Hematopoietic multipotent progenitor cell treated with erythropoietin and hydrocortisone succinate and interleukin-3 and kit ligand, for 17 days (in vitro differentiated cells): ENCODE measurements at places on chromosomes 5 and 9.
A peak's percentile ranks its signal among the peaks of the same experiment; 100 is the strongest.

DNA sequence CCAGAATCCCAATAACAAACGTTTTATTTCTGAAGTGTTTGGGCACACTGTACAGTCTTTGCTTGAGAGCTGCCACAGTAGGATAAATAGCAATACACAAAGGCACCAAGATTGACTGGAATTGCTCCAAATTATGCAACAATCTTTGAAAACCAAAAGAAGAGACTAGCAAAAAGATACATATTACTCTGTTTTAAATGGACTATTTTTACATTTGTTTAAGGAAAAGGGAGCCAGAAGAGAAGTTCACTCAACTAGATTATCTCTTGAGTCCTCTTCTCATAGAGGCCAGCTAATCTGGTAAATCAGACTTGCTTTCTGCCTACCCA lies 385.0 kb upstream of the SLC30A5 start:
- no peak for DNase-seq

GRCh38 chr5:141800617-141801016 lies 77.6 kb downstream of the PCDH1 start:
- DNase-seq = no peak

- no peak for DNase-seq
These were observed 39.2 kb downstream of the IRF1 start for GRCh38 chr5:132451387-132451786.

DNA sequence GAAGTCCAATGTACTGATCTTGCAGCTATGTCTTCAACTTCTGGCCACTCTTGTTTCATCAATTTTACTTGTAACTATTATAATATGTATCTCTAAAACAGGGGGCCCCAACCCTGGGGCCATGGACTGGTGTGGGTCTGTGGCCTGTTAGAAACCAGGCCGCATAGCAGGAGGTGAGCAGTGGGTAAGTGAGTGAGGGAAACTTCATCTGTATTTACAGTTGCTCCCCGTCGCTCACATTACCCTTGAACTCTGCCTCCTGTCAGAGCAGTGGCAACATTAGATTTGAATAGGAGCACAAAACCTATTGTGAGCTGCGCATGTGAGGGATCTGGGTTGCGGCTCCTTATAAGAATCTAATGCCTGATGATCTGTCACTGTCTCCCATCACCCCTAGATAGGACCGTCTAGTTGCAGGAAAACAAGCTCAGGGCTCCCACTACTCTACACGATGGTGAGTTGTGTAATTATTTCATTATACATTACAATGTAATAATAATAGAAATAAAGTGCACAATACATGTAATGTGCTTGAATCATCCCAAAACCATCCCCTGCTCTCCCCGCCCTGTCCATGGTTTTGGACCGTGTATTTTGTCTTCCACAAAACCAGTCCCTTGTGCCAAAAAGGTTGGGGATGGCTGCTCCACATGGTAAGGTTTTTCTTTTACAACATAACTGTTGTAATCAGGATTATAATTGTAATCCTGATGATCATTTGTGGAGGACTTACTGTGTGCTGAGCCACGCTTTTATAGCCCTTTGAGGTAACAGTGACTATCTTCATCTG lies 26.9 kb upstream of the SH3PXD2B start:
- no peak for DNase-seq

DNA sequence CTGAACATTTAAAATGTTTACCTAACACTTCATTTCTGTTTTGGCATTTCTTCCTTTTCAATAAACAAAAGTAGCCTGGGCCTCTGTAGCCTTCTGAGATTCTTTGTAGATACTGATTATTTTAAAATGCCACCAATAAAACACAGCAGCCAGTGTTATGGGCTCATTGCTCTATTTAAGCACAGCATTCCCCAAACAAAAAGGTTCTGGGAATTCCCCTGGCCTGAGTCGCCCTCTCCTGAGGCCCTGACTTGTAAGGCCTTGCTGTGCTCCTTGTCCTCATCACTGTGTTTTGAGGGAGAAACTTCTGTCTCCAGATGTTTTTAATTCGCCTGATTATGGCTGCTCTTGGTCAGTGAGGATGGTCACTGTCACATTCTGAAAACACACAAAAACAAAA lies 33.0 kb upstream of the CTXN3 start:
- DNase-seq = no peak

DNA sequence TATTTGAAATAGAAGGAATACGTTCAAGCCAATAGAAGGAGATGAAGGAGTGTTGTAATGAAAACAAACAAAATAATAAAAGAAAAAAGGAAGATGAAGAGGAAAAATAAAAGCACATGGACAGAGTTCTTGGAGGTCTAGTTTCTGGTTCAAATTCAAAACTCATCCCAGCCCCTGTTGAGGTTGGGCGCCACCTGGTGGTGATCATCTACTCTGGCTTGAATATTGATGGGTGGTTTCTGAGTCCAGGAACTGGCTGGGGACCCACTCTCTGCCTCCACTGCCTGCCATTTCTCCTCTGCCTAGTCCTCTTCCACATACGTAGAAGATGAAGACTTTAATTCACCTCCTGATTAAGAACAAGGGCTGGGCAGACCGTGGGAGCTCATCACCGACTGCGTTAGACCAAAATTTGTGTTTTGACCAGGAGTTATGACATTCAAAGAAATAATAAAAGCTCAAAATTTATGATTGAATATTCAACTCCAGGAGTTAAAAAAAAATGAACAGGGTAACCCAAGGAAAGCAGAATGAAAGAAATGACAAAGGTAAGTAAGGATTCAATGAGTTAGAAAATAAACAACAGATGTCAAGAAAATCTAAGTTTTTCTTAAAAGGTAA lies 99.0 kb upstream of the SLC1A3 start:
- DNase-seq = peak; percentile 70

- DNase-seq = no peak
These were observed 65.6 kb downstream of the ANXA2R start for GRCh38 chr5:42974536-42974935.

GRCh38 chr5:115940080-115940810 lies 22.0 kb upstream of the LVRN start:
- no peak for DNase-seq

- no peak for DNase-seq
These were observed 7.6 kb downstream of the FOXE1 start for GRCh38 chr9:97860451-97861147.

DNA sequence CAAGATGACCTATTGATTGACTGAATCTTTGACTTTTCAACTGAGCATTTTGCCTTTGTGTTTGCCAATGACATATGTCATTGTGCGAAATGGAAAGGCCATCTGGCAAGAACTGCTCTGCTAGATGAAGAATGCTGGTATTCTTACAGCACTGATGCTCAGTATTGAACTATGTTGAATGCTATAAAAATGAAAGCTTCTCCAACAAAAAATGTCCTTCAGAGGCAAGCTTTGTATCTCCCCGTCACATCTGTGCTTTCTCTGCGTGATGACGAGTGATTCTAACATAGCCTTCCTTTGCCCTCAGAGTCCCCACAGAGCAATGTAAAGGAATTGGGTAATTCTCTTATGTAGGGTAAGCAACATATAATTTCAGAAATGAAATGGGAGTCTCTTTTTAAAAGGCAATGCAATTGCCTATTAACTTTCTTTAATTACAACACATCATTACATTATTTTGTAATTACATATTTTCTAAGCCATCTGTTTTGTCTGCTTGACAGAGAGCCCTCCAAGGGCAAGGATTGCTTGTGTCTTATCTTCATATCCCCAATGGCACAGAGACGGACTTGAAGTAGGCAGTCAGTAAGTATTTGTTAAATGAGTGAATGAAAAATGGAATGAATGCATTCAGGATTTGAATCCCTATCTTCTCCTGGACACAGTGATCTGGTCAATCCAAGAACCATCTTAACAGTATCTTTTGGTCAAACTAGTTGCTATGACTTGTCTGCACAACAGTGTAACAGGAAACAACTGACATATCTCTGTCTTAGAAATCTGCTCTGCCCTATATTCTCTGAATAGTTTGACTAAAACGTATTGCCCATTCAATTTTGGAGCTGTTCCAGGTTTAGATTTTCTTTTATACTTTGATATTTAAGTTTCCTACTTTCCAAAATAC lies 46.1 kb downstream of the ENC1 start:
- DNase-seq = no peak

DNA sequence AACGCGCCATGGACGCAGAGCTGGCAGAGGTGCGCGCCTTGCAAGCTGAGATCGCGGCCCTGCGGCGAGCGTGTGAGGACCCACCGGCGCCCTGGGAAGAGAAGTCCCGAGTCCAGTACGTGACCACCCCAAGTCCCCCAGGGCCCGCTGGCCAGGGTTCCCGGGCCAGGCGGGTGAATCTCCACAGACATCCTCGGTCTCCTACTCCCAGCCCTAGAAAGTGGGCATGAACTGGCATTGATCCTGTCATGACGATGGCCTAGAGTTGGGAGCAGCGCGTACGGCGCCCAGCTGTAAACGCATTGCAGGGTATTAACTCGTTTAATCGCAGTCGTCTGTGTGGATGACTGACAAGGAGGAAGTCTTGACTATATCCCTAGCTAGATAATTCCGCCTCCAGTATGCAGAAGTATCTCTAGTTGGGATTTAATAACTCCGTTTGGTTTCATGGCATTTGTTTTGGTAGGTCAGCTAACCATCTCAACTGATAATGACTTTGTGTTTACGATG lies 293 bp downstream of the CENPP start:
- DNase-seq = no peak

DNA sequence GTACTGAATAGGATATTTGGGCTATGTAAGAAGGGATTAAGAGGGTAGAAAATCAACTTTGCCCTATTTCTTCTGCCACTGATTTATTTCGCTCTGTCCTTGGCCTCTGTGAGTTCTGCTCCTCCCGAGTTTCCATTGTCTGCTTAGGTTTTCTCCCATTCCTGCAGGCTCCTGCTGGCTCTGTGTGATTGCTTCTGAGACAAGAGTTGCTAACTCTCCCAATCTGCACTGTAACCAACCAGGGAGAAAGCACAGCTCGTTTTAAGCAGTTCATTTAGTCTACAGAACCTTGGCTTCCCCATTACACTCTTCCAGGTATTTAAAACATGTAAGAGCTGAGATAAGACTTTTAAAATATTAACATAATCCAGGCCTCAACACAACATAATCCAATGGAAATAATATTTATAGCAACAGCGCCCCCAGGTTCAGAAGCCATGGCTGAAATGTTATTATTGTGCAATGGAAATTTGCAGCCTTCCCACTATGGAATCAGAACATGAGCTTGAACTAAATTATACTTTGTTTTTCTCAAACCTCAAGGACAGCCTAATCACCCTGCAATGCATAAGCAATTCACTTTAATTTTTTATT lies 203.5 kb downstream of the ERCC6L2 start:
- DNase-seq = no peak

GRCh38 chr9:129493706-129494047 lies 127.2 kb downstream of the C9orf50 start:
- no peak for DNase-seq

DNA sequence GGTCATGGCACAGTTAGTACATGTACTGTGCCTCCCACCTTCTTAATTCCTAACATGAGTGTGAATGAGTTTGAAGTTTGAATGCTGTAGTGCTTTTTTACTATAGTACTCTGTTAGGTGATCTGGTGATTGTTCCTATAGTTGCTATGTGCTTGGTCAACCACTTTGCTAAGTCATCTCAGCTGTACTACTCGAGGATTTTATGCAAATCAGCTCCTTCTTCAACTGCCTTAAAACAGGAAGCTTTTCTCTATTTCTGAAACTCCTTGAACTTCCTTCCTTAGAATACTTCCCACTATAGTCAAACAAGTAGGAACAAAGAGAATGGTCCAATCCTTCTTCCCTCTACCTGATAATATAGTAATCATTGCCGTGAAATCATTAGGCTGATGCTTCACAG lies 219.6 kb downstream of the CTNND2 start:
- no peak for DNase-seq

GRCh38 chr5:175671013-175671412 lies 13.1 kb downstream of the HRH2 start:
- DNase-seq = no peak

- no peak for DNase-seq
These were observed 682.4 kb downstream of the MAT2B start for GRCh38 chr5:164187785-164188184.

- no peak for DNase-seq
These were observed 122.2 kb downstream of the LHX2 start for GRCh38 chr9:124133727-124134126.

GRCh38 chr9:135222881-135223760 lies 135.7 kb downstream of the OLFM1 start:
- DNase-seq = no peak

DNA sequence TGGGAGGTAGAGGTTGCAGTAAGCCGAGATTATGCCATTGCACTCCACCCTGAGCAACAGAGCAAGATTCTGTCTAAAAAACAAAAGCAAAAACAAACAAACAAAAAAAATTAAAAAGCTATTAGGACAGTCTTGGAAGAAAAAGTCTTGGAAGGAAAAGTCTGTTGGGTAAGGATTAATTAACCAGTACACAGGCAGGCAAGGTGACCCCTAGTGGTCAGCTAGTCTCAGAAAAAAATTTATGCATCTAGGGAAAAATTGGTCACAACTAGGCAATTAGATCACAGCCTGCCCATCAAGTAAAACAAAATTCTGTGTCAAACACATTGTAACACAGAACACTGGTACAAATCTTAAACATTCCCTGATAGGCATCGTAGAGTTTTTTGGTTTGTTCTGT lies 6.7 kb upstream of the ANKRD18B start:
- peak; percentile 67 for DNase-seq

DNA sequence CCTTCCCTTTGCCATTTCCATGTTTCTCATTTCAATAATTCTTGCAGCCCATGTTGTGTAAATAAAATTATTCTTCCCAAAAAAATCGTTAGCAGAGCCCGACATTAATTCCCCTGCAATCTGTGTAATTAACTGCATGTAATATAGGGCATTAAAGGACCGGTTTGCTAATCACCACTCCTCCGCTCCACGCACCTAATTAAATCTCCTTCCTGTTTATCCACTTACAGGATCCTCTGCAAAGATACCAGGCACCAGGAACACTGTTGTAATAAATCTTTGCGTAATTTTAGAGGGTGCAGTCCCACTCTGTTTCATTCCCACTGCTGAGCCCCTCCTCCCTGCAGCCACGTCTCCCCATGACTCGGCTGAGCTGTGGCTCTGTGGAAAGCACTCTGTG lies 105.0 kb upstream of the PPP1R26 start:
- DNase-seq = no peak

DNA sequence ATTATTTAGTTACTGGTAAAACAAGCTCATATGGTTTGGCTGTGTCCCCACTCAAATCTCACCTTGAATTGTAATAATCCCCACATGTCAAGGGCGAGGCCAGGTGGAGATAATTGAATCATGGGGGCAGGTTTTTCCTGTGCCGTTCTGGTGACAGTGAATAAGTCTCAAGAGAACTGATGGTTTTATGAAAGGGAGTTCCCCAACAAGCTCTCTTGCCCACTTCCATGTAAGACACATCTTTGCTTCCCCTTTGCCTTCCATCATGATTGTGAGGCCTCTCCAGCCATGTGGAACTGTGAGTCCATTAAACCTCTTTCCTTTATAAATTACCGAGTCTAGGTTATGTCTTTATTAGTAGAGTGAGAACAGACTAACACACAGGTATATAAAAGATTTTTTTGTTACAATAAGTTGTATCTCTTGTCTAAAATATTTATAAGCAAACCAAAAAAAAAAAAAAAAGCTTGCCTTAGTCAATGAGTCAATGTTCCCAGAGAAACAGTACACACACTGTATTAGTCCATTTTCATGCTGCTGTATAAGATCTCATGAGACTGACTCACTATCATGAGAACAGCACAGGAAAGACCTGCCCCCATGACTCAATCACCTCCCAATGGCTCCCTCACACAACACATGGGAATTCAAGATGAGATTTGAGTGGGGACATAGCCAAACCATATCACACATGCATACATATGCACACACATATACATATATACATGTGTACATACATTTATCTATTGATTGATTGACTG lies 138.3 kb downstream of the BASP1 start:
- DNase-seq = no peak

GRCh38 chr5:36887532-36887931 lies 11.0 kb downstream of the NIPBL start:
- no peak for DNase-seq

- no peak for DNase-seq
These were observed 96.4 kb downstream of the DIRAS2 start for GRCh38 chr9:90546200-90546599.
